NCI-H2107 (cell line): ENCODE measurements at places on chromosomes 7 and 10.

- no peak for DNase-seq
Observed at GRCh38 chr10:74936577-74937265, 110.3 kb downstream of the KAT6B start.

GRCh38 chr10:42979181-42979580, 97.7 kb upstream of the RET start:
- DNase-seq: no peak

DNA sequence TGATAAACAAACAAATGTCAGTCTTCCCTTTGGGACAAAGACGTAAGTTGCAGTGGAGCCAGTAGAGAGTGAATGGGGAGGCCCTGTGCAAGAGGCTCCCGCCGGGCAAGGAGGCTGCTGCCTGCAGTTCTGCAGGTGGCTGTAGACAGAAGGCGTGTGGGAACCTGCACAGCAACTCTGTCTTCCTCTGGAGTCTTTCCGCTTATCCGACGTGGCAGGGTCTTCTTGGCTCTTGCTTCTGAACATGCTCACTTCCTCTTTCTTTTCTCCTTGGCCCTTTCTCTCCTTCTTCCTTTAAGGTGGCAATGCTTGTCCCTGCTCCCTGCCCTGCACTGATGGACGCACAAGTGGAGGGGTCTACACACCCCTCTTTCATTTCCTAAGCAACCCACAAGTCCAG, 122.5 kb downstream of the HIPK2 start:
- no peak for DNase-seq

DNA sequence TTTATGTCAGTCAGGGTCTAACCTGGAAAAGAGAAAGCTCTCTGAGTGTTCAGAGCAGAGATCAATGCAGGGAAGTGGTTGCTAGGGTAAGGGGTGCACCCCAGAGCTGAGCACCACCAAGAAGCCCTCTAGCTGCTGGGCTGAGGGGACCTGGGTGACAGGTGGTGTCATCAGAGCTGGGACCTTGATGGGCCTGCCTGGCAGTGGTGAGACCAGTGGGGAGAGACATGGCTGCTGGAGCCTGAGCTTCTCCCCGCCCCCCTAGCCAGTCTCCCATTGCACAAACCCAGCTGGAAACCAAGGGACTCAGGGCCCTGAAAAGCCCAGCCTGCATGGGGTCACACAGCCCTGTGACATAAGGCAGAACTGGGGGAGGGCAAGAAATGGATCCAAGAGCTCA, 49.1 kb upstream of the OSBPL3 start:
- DNase-seq: no peak

- no peak for DNase-seq
Observed at GRCh38 chr10:80252296-80252887, 37.1 kb downstream of the MAT1A start.

DNA sequence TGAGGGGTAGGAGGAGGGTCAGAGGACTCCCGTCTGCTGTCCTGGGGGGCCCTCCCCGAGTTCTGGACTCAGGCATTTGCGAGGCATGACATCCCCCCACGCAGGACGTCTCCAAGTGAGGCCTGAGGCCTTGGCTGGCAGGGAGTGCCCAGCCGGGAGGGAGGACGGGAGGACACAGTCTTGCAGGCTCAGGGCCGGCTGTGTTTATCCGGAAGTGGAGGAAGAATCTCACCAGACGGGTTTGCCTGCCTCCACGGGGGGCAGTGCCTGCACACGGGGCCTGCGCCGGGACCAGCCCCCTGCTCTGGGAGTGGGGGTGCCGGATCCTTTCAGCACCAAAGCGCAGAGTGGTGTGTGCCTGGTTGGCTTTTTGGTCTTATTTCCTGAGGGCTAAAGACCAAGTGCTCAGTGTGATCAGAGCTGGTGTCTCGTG, 10.9 kb downstream of the PWWP2B start:
- DNase-seq: no peak

DNA sequence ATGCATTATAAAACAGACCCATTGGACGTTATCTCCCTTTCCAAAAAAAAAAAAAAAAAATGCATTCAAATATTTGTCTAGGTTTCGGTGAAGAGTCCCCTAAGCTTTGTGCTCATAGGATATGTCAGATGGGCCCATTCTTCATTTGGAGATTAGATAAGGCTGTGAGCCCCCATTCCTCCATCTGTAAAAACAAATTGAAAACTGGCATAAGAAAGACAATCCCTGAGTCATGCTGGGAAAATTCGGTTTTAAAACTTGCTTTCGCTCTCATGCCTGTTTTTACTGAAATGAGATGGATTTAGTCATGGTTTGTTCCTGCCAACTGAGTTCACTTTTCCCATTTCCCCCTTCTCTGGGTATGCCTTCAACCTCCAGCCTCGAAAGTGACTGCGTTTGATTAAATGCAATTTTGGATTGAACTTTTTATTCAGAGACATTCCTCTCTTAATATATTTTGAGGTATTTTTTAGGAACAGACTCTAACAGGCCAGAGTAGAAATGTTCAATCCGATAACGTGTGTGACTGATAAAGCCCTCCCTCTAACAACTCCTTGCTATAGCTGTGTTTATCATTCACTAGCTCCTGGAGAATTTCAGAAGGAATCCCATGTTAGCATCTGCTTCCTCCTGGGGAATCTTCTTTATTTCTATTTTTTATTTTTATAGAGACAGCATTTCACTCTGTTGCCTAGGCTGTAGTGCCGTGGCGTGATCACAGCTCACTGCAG, 190.9 kb upstream of the LYZL2 start:
- DNase-seq: no peak

DNA sequence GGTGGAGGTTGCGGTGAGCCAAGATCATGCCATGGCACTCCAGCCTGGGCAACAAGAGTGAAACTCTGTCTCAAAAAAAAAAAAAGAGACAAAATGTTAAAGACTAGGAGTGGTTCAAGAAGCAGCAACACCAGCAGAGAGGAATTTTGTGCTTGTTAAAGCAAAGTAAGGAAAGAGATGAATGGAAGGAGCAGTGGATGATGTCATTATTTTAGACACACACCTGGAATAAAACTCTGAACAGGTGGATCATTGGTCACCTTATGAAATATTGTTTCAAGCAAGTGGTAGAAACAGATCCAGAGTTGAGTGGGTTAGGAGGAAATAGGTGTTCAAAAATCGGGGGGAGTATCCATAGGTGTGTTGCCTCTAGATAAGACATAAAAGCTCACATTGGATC, 129.7 kb upstream of the FRMD4A start:
- no peak for DNase-seq
